ENCODE measurements at places on chromosomes 5 and 9.

DNA sequence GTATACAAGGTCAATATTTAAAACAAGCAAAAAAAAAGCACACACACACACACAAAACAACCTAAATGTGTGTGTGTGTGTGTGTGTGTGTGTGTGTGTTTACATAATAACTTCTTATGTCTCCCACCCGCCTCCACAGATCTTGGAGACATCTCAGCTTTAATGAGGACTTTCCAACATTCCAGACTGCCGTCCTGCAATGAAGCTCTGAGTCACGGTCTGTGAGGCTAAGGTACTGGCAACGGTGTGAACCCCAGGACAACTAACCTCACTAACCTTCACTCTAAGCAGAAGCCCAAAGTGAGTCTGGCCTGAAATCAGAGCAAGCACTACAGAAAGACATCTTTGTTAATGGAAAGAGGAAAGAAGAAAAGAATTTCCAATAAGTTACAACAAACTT lies 22.3 kb downstream of the ZNF474 start:
- DNase-seq = no peak

DNA sequence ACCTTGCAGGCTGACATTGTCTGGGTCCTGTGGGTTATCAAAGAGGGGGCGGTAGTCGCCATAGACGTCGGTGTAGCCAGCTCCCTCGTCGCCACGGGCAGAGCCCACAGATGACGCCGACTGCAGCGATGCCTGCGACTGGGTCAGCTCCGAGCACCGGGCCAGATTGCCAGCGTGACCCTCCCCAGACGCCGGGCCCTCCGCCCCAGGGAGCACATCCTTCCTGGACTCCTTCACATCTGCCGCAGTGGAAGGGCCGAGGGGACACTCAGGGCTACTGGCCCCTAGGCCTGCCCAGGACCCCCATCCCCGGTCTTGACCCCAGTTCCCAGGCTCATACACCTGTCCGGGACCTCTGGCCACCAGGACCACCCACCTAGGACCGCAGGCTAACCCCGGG lies 13.9 kb downstream of the ABCA2 start:
- no peak for DNase-seq

- no peak for DNase-seq
Measured at GRCh38 chr9:120741191-120741590, 26.9 kb upstream of the MEGF9 start.

DNA sequence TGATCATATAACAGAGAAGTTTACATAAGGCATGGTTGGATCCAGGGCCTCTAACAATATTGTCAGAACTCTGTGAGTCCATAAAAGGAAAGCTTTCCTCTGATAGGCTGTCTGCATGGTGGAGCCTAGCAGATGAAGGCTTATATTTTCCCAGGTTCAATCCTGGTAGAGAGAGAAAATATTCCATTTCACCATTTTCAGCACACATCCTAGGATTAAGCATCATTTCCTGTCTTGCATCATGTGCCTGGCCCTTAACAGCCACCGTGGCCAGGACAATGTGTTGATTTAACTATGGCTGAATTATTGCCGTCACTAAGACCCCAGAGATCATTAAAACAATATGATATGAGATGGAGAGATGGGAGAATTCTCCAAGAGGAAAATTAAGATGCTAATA lies 90.9 kb upstream of the GRIA1 start:
- DNase-seq = no peak

DNA sequence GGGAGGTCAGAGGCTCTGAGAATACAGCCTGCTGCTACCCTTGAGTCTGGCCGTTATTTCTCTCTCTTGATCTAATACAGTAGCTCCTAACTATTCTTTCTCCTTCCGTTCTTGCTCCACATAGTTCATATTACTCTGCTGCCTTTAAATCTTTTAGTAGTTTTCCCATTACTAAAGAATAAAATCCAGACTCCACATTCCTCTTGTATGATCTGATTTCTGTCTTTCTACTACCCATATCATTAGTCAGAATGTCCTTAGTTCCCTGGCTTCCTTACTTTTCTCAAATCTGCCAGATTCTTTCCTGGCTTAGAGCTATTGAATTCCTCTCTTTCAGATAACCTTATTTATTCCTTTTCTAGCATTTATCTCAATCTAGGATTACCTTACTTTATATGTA lies 40.0 kb downstream of the MARCHF6 start:
- DNase-seq = no peak

DNA sequence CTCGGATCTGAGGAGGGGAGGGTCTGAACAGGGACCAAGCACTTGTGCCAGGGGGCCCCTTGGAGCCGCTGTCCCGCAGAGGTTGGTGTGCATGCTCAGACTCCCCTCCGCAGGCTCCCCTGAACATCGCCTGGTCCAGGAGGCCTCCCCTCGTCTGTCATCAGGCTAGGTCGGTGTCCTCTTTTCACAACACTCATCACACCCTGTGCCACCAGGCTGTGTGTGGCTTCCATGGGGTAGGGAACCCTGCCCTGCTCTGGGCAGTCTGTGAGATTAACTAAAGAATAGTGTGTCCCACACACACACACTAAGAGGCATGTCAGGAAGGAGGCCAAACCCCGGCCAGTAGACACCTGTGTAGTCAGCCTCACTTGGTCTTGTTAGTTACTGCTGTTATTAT lies 119.3 kb downstream of the C5orf15 start:
- DNase-seq = no peak

DNA sequence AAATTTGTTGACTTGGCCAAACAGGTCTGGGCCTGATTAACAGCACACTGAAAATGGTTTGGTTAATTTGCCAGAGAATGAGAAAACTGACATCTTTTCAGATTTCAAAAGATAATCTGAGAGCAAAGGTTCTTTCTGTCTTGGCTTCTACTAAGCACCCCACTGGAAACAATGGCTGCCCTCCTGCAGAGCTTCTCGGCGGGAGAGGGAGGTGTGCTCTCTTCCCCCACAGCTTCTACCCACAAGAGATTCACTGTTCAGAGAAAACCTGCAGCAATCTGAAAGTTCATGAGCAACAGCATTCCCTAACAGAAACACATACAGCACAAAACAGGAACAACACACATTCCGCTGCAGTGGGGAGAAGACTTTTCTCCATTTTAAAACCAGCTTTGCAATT lies 3.0 kb downstream of the DNAH5 start:
- DNase-seq = no peak

- DNase-seq = no peak
Measured at GRCh38 chr5:74632947-74633356, 7.6 kb downstream of the ENC1 start.

DNA sequence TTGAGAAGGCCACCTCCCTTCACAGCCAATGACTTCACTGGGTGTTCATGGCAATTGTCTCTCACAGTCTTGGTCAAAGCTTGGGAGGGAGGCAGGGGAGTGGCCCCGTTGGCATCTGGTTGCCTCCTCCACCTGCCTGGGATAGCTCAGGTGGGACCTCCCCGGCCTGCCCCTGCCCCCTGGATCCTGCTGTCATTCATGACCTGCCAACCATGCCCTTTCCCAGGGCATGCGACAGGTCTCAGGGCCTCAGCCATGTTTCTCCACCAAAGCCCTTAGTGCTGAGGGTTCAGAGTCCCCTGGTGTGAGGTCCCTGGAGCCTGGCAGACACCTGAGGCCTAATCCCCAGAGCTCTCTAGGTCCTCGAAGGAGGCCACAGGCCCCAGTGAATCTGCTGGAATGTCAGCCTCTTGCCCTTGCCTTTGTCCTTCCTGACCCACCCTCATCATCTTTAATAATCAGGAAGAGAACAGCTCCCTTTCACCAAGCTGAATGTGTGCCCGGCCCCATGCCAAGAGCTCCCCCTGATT lies 5.6 kb downstream of the DAB2IP start:
- no peak for DNase-seq

DNA sequence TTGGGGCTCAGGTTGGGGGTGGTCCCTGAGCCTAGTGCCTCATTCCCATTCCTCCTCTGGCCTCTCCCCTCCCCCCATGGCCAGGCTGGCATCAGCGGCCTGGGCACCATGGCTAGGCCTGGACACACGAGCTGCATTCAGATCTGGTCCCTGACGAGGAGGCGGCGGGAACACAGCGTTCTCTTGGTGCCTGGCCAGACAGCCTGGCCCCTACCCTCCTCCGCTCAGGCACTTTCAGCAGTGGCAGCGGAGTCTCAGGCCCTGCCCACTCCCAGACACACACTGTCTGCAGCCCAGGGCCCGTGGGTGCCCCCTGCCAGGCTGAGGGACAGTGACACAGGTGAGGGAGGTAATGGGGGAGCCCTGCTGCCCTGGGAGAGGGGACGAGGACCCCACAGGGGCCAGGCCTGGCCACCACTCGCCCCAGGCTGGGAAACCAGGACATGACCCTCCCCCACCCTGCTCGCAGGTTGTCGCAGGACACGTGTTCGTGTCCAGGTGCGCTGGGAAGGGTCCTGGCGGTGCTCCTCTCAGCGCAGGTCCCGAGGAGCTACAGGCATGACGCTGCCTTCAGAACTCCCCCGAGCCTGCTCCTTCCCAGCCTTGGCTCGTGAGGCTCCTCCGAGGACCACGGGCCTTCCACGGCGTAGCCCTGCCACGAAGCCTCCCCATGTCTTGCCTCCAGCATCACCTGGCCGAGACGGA lies 19.9 kb upstream of the UBAC1 start:
- DNase-seq = no peak

DNA sequence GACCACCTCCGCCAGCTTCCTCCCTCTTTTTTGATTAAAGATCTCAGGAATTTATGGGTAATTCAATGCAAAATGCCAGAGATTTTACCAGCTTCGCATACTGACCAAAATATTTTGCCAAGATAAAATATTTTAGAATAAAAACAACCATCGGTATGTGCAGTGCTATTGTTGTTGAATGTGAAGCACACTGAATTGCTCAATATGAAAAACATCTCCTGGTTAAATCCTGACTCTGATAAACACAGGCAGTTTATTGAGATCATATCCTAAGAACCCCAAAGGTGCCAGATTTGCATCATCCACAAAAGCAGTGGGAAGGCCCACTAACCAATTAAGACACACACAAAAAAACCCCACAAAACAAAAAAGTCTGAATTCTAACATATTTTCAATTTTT lies 202.4 kb downstream of the GLIS3 start:
- no peak for DNase-seq

DNA sequence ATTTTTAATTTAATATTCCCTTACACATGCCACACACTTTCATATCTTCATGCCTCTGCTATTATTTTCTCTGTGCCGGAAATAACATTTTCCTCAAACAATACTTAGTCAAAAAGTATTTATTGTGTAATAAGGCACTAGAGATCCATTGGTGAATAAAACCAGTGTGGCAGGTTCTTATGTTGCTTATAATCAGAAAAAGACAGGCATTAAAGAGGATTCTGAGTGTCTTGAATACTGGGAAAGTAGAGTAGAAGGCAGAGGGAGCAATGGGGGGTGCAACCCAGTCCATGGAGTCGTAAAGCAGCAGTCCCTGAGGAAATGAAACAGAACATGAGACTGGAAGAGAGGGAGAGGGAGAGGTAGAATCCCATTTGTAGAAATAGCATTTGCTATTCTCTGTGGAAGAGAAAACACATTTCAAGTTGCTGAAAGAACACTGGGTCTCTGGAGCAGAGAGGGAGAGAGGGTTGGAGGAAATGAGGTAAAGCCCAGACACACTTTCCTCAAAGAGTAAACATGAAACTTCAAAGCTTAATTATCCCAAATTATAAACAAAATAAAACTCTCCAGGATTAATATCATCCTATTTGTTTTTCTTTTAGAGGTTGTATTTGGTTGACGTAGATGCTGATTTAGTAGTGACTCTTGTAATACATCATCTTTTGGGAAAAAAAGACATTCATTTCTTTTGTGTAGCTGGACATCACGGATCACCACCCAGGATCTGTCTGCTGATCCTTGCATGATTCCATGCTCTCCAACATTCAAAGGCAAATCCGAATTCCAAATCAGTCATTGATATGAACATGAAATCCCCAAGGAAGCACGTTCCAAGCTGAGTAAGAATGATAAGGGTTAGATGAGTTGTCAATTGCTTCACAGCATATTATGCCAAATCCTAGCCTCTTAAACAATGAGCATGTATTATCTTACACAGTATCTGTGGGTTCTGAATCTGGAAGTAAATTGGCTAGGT lies 37.4 kb upstream of the GRAMD2B start:
- DNase-seq = no peak

DNA sequence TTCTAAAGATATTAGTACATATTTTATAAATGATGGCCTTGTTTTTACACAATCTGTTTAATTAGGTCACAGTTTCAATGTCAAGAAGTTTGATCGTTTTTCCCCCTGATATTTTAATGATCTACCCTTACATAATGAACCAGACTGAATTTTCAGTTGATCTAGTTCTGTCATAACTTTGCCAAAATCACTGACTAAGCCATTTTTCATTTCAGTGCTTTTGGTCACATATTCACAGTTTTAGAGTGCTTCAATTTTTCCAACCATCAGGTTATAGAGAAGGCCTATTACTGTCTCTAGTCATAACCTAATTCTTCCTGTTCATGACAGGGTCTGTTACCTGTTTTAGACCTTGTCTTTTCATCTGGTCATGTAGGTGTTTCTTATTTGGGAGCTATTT lies 577.9 kb upstream of the PTPRD start:
- no peak for DNase-seq

DNA sequence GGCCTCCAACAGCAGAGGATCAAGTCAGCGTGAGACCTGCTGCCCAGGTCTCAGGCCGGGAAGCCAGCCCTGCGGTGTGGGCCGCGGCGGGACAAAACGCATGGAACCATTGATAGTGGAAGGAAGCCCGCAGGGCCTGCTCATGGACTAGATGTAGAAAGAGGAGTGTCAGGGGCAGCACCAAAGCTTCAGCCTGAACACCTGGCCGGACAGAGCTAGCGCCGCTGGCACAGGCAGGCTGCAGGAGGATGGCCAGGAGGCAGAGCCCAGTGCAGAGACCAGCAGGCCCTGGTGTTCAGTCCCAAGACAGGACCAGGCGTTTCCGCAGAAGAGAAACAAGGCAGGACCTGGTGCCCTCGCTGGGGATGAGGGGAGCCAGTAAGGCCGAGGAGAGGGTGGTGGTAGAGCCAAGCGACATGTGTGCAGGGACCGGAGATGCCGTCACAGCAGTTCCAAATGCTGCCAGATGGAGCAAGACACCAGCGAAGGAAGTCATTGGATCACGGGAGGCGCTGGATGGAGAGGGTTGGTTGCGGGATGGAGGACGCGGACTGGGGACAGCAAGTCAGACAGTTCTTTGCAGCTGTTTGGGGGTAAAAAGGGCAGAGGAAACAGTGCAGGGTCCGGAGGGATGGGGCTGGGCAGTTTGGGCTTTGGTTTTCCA lies 42.1 kb upstream of the OLFM1 start:
- no peak for DNase-seq

- no peak for DNase-seq
Measured at GRCh38 chr5:135106610-135107471, 72.8 kb upstream of the PITX1 start.

GRCh38 chr5:40312205-40312604 lies 367.5 kb upstream of the PTGER4 start:
- DNase-seq = no peak

All from stimulated activated CD8-positive, alpha-beta memory T cell treated with anti-CD3 and anti-CD28 coated beads, Interleukin-4, amount 100 ng/mL, for 1 hour (primary cell).